ENCODE measurements at places on chromosomes 12 and 14.

DNA sequence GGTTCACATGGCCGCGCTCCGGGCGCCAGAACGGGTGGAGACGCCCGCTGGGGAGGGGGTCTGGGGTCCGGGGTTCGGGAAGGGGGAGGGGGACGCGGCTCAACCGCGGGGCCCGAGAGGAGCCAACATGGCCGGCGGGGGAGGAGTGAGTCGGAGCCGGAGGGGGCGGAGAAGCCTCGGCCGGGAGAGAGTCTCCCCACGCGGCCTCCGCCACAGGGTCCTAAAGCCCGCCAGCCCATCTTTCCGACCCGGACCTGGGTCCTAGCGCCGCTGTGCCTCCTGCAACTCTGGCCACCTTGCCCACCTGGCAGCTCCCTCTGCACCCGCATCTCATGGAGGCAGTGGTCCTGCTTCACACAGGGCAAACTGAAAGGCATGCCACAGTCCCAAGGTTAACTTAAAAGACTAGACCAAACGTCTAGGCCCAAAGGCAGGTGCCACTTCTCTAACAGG, at the start of gene BAZ2A:
TSS of gene BAZ2A (minus strand) at position 147 of the 453 bp plus-strand sequence. CDS start 12,796 bp downstream, outside the sequence.
- DNase-seq: peak; percentile 75

DNA sequence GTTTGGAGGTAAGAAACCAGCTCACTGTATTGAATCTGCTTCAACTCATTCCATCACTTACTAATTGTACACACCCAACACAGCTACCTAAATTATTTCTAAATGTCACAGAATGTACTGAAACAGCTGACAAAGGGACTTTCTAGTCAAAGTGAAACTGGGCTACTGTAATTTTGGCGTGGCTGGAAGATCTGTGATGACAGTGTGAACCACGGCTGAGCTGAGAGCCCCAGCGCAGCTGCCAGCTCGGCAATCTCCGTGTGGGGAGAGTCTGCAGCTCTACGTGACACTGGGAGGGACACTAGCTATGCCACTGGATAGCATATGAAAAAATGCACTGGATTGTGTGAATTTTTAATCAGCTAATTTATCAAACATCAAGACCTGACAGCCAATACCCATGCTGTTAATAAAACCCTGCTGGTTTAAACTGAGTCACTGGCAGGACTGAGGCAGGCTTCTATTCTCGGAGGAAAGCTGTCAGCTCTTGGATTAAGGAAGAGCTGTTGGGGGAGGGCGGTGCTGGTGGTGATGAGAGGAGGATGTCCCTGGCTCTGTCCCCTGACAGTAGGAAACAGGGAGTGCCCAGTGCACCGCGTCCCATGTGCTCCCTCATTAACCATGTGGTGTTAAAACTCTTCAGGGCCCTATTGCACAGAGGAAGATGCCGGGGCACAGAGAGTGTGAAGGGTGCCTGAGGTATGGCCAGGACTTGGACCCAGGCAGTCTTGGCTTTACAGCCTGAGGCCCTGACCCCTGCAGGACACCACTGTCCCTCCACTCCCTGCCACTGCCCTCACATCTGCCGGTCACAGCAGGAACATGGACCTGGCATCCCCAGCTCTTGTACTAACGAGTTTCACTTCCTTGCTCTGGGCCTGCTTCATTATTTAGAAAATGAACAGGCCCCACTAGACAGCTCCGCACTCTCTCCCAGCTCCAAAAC, 13.3 kb downstream of the SLC15A4 start:
- DNase-seq: peak; percentile 65

GRCh38 chr12:75666126-75666938, 154.9 kb upstream of the KRR1 start:
- peak; percentile 54 for DNase-seq

DNA sequence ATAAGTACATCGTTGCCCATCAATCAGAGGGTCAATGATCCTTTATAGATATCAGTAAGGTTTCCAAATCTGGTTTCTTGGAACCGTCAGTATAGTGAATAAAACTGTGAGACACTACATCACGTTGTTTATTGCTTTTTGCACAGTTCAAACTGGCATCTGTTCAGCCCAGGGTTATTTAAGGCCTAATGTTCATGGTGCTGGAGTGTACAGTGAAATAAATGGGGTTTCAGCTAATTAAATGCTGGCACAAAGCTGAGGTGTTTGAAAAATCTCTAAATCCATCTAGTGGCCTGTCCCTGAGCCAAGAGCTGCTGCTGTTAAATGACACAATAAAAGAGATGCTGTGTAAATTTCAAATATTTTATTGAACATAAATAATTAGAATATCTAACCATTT, 69.9 kb downstream of the RPS29 start:
- DNase-seq: no peak

DNA sequence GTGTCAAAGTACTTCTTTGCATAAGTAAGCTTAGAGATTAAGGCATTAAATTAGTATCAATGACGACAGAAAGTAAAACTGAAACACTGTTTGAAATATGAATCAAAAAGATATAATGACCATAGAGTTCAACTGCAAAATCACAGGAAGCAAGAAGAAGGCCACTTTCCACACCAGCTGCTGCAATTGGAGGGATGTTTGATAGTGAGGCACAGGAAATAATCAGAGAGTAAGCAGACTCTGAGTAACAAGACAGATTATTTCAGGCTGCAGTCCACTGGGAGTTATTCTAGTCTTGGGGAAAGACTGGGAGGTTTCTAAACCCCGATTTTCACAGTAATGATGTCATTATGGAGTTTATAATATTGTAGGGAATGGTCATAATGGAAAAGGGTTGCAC, 12.9 kb downstream of the MDGA2 start:
- no peak for DNase-seq

GRCh38 chr14:64841772-64842750, 37.6 kb downstream of the SPTB start:
- no peak for DNase-seq

GRCh38 chr12:12954878-12955625, 3.1 kb upstream of the GPRC5D start:
- no peak for DNase-seq

- DNase-seq: peak; percentile 28
Measured at GRCh38 chr12:130872179-130873096, 572 bp downstream of the RAN start.

- peak; percentile 23 for DNase-seq
Measured at GRCh38 chr12:42609605-42610004, 20.1 kb upstream of the PRICKLE1 start.

DNA sequence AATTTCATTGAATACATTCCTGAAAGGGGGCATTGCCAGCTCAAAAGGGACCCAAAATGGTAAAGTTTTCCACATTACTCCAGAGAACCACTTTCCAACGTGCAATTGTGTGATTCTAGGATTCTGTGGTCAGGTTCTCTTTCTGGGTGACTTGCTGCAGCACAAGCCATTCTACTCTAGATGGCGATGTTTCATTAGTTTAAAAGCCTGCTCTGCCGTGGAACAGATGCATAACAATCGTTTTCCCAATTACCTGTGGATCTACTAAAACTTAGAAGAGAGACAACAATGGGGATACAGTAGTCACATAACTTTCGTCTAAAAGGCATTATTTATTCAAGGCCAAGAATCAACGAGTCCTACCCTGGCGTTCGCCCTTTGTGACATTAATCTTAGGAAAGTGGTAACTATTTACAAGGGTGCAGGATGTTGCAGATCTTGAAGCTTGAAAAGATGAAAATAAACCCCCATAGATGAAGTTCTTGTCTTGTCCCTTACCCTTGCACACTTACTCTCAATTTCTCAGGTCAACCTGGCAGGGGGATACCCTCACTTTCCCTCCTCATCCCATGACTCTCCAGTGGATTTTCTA, 400.9 kb downstream of the SNAPC1 start:
- DNase-seq: peak; percentile 18

GRCh38 chr14:72439707-72440106, 454.2 kb downstream of the DPF3 start:
- no peak for DNase-seq

DNA sequence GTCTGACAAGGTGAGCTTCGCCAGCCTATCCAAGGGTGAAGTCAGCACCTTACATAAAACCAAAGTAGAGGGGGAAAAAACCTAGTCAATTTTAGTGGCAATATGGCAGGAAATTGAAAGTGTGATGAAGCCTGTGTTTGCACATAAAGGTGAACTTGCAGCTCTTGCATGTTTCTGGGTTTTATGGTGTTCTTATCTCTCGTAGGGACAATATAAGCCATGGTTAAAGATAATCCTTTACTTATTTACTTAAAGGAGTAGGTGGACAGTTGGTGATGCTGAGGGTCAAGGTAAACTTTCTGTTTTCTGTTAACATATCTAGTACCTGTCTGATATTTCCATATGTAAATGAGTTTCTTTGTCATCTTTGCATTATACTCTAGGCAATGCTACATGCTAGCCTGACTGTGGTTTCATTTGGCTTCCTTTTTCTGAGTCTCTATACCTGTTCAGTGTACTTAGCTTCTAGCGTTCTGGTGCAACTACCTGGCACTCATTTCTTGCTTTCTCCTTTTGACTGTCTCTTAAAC, 32.8 kb downstream of the CCDC91 start:
- DNase-seq: no peak

Measured in LHCN-M2 (cell line).